Muscle of back (tissue), 13 donors: ENCODE measurements at places on chromosomes 2 and 18. TPM values are rescaled to one million over a fixed set of nuclear protein-coding genes. Genes with fewer than 3 reads are reported as not detected.

Gene SULT1C2
- polyA plus RNA-seq: 1.3 TPM

Gene AFF3
- polyA plus RNA-seq: 4.1 TPM

Gene LYPD6
- 2.0 TPM for polyA plus RNA-seq

Gene GLI2
- 14.5 TPM for polyA plus RNA-seq

Gene GNLY
- 0.50 TPM for polyA plus RNA-seq

Gene RTP5
- 0.12 TPM for polyA plus RNA-seq

Gene IL36A
- not detected for polyA plus RNA-seq

Gene RFTN2
- polyA plus RNA-seq: 14.4 TPM

Gene FBXO15
- 0.68 TPM for polyA plus RNA-seq

Gene SH2D6
- polyA plus RNA-seq: 0.27 TPM

Gene ERICH2
- polyA plus RNA-seq: 1.2 TPM

Gene PLCD4
- 42.5 TPM for polyA plus RNA-seq

Gene SEH1L
- 26.4 TPM for polyA plus RNA-seq

Gene CPO
- 0.16 TPM for polyA plus RNA-seq

Gene ANKRD36
- polyA plus RNA-seq: 5.1 TPM

Gene IL36RN
- not detected for polyA plus RNA-seq

Gene RMND5A
- 35.3 TPM for polyA plus RNA-seq

Gene PSMG2
- polyA plus RNA-seq: 47.2 TPM

Gene DOK6
- polyA plus RNA-seq: 2.8 TPM

Gene OR6B2
- polyA plus RNA-seq: not detected

Gene LYPD1
- 13.6 TPM for polyA plus RNA-seq
